ENCODE measurements at places on chromosomes 5 and 9.

GRCh38 chr9:78963911-78964310 lies 607.9 kb upstream of the TLE4 start:
- no peak for DNase-seq

- no peak for DNase-seq
These were observed 499.5 kb downstream of the ENC1 start for GRCh38 chr5:74141053-74141452.

DNA sequence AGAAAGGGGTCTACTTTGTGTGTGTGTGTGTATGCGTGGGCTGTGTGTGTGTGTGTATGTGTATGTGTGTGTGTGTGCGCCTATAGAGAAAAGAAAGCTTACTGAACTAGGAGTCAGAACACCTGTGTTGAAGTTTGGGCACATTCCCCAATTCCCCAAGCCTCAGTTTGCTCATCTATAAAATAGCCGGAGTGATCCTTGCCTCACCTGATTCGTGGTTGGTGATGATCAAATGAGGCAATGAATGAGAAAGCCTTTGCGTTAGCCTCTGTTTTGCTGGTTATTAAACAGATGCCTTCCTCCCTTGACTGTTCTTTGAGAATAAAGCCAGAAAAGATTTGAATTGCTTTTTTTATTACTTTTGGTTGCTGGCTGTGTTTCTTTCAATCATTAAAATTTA lies 20.6 kb downstream of the ABLIM3 start:
- DNase-seq: no peak

DNA sequence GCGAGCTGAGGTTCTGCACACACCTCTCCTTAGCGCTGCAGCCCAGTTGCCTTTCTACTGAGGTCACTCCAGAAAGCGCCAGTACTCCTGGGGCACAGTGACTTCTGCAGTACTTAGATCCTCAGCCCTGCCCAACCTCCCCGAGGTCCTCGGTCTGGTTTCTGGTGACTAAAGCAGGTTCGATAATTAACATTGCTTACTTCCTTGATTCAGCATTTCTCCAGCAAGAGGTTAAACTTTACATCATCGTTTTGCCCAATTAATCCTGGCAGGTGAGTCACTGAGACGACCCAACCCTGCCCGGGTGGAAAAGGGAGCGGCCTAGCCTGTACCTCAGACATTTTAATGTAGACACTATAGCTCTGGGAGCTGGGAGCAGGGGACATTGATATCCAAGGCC lies 77.6 kb downstream of the PLAC8L1 start:
- no peak for DNase-seq

DNA sequence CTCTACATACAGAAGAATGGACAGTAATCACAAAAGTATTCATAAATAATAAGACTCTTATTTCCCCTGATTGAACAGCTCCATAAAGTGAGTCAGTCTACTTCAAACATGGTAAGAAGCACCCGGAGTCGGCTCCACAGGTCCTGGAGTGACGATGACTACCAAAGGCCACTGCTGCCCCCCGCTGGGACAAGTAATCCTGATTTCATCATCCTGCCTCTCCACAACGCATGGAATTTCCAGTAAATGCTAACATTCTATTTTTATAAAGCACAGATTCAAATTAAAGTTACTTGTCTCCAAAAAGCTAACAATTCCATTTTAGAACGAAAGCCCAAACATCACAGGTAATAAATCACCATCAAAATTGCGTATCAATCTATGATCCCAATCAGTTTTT lies 16.2 kb downstream of the ATPSCKMT start:
- DNase-seq: no peak

- no peak for DNase-seq
These were observed 64.5 kb downstream of the STARD4 start for GRCh38 chr5:111447822-111448221.

DNA sequence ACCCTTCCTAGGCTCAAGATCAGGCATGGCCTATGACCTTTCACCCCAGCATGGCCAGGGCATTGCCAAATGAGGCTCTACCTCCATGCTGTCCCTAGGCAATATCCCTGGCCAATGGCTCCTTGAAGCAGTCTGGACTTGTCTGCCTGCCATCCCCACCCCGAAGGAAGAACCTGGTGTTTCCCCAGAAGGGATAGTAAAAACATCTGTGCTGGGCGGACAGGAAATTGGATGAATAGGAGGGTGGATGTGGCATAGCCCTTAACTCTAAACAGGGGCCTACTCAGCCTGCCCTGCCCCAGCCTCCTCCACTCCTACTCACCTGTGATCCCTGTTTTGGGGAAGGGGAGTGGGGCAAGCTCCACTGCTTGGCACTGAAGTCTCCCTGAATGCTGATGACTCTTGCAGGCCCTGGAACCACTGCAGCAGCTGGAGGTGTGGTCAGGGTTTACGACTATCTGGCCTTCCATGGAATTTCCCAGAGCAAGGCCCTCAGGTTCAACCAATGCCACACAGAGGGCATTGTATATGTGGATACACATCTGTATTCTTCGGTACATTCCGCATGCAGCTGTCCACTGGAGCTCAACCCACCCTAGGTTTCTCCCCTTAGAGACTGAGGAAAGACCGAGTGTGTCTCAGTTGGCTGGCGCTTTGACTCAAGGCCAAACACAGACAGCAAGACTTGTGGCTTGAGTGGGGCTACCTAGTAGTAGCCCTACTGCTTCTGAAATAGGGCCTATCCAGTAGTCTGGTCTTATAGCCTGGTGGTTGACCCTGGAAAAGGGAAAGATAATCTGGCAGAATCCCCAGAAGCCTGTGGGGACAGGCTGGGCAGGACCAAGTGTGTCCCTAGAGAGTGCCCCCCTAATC lies 6.4 kb upstream of the P4HA2 start:
- DNase-seq: no peak

DNA sequence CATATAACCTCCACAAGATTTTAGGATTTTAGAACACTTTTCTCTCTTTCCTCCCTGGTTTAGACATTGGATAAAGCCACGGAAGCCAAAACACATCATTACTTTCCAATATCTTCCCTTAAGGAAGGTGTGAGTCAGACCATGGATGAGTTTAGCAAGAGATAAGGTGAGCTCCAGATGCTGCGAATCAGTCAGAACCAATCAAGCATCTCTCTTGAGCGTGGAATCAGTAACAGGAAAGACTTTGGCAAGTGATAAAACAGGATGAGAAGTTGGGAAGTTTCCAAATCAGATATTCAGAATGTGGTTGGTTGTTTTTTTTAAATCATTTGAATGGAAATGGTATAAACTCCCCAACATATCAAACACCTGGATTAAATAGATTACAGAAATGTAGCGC lies 397.8 kb downstream of the EFNA5 start:
- DNase-seq: no peak

DNA sequence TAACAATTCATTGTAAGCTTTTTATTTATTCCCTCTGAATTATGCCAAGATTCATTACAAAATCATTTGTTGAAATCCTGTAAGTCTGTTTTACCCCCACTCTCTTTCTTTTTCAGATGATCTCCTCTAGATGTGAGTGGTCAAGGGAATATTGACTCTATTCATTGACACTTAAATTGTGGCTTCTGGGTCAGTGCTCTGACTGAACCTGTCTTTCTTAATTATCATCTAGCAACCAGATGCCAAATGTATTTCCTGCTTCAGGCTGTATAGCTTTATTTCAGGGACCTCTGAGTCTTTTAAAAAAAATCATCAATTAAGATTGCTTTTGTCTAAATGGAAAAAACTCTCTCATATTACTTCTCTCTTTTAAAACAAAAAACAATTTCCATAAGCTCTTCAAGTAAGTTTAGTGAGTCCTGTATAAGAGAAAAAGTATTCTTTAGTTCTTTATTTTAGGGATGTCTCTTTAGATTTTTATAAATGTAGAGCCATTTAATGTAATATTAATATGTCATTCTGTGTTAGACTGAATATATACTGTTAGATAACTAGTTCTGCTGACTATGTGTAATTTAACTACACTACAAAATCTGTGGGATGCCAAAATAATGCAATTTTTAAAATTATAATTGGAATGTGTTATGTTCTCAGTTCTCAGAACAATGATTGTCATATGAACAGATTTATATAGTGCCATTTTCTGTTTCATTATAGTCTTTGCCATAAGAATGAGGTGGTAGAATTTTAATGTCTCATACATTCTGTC lies 645.8 kb upstream of the EDIL3 start:
- no peak for DNase-seq

DNA sequence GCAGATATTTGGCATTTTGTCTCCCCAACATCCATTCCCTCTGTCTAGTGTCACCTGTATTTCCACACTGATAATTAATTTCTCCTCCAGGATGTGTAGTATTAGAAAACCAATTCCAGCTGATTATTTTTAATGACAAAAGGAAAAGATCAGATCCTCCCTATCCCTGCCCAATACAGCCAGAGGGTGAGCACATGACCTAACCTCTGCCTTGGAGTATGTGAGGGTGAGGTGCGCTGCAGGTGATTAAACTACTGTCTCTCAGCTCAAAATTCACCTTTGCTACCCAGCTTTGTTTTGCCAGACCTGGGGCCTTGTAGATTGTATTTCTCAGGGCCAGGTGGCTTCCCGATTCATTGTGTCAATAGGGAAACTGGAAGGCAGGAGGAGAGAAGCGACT lies 402.1 kb downstream of the PRELID2 start:
- DNase-seq: no peak

DNA sequence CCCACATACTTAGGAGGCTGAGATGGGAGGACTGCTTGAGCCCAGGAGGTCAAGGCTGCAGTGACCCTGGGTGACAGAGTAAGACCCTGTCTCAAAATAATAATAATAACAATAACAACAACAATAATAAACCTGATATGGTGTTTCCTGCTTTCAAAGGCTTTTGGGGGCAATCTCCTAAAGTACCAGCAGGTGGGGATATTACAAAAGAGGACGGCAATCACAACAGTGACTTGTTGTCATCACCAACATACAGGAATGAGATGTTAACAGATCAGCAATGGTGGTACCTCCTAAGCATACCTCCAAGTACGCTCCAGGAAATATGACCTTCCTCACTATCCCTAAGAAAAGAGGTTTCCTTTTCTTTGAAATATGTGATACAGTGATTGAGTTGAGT lies 91.1 kb upstream of the RNF180 start:
- DNase-seq: peak; percentile 16

DNA sequence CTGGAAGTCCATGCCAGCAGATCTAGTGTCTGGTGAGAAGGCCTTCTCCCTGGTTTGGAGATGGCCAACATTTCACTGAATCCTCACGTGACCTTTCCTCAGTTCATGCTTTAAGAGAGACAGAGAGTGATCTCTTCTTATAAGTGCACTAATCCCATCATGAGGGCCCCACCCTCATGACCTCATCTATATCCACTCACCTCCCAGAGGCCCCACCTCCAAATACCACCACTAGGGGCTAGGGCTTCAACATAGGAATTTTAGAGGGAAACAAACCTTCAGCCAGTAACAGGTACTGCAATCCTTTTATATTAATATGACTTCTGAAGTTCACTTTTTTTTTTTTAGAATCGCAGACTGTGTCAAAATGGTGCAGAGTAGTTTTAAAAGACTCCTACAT lies 496.9 kb upstream of the ADAMTS16 start:
- DNase-seq: no peak

DNA sequence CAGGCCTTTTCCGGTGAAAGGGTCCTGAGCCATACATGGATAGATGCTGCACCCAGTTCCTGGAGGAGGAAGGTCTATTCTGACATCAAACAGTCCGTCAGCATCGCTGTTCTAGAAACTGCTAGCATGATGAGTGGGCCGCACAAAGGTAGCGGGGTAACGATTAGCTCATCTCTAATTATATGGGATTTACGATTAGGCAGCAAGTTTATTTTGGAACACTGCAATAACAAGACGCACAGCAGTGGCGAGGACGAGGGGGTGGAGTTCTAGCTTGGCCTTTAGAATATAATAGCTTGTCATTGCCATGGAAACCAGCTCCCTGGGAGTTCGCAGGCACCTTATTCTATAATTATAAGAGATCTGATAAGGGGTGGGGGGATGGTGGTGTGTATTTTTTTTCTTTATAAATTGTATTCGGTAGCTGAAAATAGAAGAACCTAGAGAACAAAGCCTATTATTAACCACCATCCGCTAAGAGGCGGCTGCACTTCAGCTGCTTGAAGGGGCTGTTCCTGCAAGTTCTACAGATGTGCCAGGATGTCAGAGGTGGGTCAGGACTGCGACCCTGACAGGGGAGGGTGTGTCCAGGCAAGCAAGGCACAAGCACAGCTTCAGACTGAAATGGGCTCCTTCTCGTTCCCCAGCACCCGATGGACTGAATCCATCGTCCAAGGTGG lies 311.0 kb downstream of the AGTPBP1 start:
- peak; percentile 63 for DNase-seq

DNA sequence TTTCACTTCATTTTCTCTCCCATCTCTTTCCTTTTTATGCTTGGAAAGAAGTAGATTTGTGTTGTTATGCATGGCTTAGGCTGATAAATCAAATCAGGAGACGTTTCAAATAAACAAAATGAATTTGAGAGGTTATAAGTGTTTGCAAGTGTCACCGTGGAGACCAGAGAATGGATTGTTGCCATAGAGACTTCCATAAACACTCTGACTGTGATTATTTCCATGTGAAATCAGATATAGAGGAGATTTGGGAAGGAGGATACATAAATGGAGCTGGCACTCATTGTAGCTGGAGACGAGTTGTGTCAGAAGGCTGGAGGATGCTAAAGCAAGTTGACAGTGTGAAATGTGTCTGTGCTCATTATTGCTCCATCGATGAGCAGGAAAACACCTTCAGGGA lies 84.2 kb upstream of the PCSK1 start:
- DNase-seq: no peak

DNA sequence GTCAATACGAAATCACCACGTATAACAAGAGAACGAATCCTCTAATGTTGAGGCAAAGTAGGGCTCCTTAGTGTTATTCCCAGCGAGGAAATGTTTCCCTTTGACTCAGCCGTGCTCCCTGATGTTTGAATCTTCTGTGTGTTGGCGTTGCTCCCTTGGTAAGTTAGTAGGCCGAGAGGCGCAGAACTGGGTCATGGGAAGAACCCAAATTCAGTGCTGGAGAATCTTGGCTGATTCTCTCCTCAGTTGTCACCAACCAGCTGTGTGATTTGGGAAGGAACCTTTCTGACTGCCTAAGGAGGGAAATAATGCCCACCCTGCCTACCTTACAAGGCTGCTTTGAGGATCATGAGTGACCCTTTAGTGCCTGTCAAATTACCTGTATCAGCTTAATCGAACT lies 22.5 kb downstream of the PRKACG start:
- DNase-seq: no peak

DNA sequence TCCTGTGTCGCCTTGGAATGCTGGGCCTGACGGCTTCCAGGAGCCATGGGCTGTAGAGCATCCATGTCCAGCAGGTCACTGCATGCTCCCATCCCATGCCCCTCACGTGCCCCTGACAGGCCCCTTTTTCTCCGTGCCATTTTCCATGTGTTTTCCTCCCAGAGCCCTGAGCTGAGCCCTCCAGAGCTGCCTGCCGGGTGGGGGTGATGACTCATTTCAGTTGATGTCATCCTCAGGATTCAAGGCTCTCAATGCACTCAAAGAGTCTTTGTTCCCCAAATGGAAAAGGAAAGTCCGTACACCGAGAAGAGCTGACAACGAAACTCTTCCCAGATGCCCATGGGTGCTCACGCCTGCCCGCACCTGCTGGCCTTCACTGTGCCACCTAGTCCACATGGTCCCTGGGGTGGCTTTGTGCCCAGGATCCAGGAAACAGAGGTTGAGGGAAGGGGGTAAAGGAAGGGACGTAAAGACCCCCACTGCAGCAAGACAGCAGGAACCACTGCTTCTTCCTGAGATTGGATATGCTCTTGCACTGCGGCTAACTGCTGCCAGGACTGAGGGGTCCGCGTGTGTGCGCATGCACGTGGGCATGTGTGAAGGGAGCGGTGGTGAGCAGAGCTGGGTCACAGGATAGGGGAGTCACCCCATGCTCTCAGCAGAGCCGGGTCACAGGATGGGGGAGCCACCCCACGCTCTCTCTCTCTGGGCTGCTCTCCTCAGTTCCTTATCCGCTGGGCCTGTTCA lies 27.6 kb downstream of the COL15A1 start:
- DNase-seq: peak; percentile 40

GRCh38 chr5:137122075-137122474 lies 377.1 kb downstream of the SPOCK1 start:
- DNase-seq: no peak

Data from hippocampal formation (tissue), 2 donors.